Effector memory CD8-positive, alpha-beta T cell (primary cell): ENCODE measurements at places on chromosomes 16 and 17.

DNA sequence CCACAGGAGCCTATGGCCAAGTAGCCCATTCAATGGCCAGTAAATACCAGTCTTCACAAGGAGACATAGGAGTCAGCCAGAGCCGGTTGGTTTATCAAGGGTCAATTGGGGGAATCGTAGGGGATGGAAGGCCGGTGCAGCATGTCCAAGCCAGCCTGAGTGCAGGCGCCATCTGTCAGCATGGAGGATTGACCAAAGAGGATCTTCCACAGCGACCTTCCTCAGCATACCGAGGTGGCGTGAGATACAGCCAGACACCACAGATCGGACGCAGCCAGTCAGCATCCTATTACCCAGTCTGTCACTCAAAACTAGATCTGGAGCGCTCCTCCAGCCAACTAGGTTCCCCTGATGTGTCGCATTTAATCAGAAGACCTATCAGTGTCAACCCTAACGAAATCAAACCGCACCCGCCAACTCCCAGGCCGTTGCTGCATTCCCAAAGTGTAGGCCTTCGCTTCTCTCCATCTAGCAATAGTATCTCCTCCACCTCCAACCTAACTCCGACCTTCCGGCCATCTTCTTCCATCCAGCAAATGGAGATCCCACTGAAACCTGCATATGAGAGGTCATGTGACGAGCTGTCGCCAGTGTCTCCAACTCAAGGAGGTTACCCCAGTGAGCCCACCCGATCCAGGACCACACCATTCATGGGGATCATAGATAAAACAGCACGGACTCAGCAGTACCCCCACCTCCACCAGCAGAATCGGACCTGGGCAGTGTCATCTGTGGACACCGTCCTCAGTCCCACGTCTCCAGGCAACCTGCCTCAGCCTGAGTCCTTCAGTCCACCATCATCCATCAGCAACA is 25.0 kb downstream of the CYB561 start:
- DNase-seq: no peak

DNA sequence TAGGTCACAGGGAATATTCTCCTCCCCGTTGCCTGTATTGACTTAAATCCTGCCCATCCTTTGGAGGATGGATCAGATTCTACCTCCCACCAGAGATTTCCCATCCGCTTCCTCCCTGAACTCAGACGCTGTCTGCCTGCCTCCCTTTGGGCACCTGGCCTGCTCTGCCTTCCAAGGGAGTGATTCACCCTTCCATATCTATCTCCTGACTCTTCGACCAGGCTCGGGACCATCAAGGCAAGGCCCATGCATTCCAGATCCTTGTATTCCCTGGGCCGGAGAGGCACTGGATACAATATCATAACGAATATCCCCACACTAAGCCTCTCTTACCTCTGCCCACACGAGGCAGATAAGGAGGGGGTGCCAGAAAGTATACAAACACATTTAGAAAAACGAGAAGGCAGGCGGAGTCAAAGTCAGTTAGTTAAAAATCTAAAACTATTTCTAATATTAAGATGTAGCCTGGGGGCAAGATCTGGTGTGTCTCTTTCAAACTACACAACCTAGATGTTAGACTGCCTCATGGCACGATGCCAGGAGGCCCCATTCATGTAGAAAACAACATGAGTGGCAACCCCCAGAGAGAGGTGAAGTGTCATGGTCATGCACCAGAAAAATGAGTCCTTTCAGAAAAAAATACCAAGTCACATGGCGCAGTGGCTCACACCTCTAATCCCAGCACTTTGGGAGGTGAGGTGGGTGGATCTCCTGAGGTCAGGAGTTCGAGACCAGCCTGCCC is 9.2 kb downstream of the PMP22 start:
- no peak for DNase-seq

GRCh38 chr16:88466175-88466862 is 13.2 kb downstream of the ZFPM1 start:
- no peak for DNase-seq

GRCh38 chr16:71399801-71400563 is 41.5 kb downstream of the CALB2 start:
- no peak for DNase-seq
